ENCODE measurements at places on chromosomes 1 and 21. TPM values are rescaled to one million over a fixed set of nuclear protein-coding genes. Genes with fewer than 3 reads are reported as not detected.

Gene KCNE2
- not detected for total RNA-seq

Gene TTLL10
- total RNA-seq: not detected

Gene WNT3A
- not detected for total RNA-seq

Gene FBLIM1
- 37.4 TPM for total RNA-seq

Gene SPRR2B
- 0.50 TPM for total RNA-seq

Gene AMY2A
- total RNA-seq: not detected

Gene CLCA1
- total RNA-seq: not detected

Gene IPO13
- 32.2 TPM for total RNA-seq

Gene ATAD3C
- total RNA-seq: 1.4 TPM

Gene PGLYRP4
- not detected for total RNA-seq

Gene C1orf185
- not detected for total RNA-seq

Gene ZC3H12A
- total RNA-seq: 24.3 TPM

- no peak for DNase-seq
These were observed 203.0 kb downstream of the GRIK3 start for GRCh38 chr1:36831186-36831810.

- DNase-seq: no peak
These were observed 13.0 kb upstream of the CNIH4 start for GRCh38 chr1:224343679-224344078.

DNA sequence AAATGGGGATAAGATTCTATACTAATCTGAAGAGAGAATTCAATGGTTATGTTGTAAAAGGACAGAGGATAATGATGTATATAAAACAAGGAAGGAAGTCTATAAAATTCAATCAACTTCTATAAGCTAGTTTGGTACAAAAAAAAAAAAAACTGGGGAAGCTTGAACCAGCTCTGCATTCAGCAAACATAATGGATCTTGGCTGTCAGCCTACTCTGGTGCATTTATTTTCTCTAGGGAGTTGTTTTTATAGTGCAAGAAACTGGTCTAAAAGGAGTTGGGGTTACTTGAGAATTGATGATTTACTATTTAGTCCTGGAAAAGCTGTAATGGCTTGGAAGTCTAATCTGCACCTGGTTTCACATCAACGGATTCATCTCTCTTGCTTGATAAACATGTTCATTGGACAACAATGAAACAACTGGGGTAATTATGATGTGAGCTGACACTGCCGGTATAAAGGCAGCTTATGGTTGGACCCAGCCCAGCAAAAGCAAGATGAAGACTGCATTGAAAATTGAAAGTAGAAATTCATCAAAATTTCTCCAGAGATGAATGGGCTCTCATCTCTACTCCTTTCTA lies 199.4 kb upstream of the NRIP1 start:
- no peak for DNase-seq

DNA sequence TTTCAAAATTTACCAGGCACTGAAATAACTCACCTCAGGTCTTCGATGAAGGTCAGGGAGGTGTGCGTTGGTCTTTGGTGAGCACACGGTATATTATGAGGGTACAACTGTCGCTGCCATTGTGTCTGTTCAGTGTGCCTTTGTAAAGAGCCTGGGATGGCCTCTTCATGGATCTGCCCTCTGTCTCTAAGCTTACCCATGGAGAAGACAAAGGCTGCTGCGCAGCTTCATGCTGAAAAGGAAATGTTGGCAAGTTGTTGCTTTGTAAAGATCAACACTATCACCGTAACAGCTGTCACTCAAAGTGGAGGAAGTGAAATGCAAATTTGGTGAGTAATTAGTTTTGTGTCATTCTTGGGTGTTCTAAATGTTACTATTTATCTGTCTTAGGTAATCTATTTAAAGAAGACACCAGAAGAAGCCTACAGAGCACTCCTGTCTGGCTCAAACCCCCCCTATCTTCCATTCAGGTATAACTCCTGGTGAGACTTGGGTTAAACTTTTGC lies 71.6 kb downstream of the CDC14A start:
- DNase-seq: no peak

GRCh38 chr1:230708631-230709580 lies 5.0 kb downstream of the AGT start:
- DNase-seq: no peak

DNA sequence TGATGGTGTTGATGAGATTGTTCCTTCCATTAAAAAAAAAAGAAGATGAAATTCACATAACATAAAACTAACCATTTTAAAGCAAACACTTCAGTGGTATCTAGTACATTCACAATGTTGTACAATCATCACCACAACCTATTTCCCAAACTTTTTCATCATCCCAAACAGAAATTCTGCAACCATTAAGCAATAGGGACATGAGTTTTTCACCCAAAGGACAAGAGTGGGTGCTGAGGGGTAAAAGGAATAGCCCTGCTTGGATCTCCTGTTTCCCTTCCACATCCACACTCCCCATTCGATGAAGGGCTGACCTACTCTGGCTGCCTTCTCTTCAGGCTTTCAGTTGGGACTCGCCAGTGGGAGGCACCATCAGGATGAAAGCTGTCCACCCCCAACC lies 59.3 kb downstream of the SLC9A1 start:
- DNase-seq: no peak

DNA sequence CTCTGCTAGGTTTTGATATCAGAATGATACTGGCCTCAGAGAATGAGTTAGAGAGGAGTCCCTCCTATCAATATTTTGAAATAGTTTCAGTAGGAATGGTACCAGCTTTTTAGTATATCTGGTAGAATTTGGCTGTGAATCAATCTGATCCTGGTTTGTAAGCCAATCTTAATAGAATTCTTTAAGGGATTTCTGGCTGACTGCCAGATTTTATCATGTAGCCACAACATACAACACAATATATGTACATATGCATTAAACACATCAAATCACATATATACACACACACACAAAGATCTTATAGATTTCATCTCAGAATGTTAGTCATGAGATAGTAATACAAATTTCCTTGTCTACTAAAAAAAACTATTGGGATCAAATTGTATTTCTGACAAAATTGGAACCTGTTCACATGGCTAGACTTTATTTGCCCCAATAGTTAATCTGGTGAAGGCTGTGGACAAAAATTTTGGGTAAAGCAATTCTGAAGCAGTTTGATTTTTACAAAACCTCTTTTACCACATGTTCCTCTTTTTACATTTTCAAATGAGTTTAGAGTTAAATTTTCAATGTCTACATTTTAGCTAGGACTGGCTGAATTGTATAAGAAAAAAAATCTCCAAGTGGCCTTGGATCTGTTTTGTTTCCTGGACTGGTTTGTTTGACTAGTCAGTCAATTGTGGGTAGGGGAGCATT lies 151.7 kb downstream of the FASLG start:
- DNase-seq: no peak

- DNase-seq: no peak
These were observed 836 bp upstream of the PRCC start for GRCh38 chr1:156766298-156767100.

- no peak for DNase-seq
These were observed 100.2 kb downstream of the SPATA46 start for GRCh38 chr1:162276493-162276892.

DNA sequence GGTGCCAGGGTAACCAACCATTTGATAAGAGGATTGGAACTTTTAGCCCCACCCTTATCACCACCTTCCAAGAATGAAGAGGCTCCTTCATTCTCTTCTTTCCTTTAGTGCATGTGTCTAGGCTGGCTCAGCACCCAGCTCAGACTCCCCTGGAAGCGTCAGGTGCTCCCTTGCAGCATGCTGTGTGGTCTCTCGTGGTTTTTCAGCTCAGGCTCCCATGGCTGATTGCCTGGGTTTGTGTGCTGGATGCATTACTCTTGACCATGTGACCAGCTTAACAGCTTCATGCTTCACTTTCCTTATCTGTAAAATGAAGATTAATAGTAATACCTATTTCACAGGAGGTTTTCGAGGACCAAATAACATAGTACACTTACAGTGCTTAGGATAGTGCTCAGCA lies 198.4 kb downstream of the HHAT start:
- DNase-seq: no peak

GRCh38 chr1:230199554-230199953 lies 132.5 kb downstream of the GALNT2 start:
- no peak for DNase-seq

- DNase-seq: no peak
These were observed 341.8 kb downstream of the LMX1A start for GRCh38 chr1:165014753-165015152.

GRCh38 chr21:43974791-43975468 lies 37.2 kb upstream of the TRAPPC10 start:
- DNase-seq: no peak

- no peak for DNase-seq
These were observed 162.7 kb downstream of the DNM3 start for GRCh38 chr1:172003766-172004530.

- no peak for DNase-seq
These were observed 1.9 kb downstream of the TTF2 start for GRCh38 chr1:117061986-117062415.

DNA sequence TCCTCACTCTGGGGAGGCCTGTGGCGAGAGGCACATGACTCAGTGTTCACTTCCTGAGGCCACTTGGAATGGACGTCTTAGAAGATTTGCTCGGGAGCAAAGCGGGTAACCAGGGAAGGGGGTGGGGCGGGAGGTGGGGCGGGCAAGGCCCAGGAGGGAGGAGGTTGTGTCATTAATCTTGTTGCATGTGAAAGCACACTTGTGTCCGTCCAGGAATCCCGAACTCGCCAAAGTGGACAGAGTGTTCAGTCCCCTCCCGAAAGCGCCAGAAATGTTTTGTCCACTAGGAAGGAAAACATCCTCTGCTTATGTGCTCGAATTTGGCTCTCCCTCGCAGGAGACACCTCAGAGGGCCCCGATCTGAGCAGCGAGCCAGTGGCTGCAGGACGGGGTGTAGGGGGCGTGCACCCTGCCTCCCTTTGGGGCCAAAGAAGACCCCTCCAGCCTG lies 84.2 kb downstream of the SPSB1 start:
- peak; percentile 29 for DNase-seq

DNA sequence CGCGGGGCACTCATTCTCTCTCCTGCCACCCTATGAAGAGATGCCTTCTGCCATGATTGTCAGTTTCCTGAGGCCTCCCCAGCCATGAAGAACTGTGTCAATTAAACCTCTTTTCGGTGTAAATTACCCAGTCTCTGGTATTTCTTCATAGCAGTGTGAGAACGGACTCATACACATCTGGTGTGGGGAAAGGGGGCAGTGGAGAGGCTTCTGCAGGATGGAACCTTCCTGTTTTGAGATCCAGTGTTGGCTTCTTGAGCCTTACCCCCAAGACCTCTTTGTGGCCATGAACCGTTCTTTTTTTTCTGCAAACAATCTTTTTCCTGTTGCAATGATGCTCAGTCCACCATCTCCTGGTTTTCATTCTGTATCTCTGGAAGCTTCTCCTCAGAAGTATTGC lies 248.4 kb downstream of the PRDM2 start:
- DNase-seq: no peak

DNA sequence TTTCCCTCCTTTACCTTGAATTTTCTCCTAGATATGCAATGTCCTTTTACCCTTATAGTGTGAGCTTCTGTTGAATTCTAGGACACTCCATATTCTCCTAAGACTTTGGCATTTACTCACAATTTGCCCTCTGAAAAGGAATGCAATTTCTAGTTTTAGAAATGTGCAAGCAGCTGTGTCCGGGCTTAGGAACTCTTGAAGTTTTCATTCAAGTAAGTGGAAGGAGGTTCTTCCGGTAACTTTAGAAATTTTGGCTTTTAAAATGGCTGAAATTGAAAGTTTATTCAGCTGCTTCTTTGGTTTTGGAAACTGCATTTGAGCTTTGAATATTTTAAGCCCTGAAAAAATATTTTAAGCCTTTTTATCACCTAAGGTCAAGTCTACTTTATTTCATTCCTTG lies 56.3 kb downstream of the DPH5 start:
- DNase-seq: no peak

- DNase-seq: no peak
These were observed 176.6 kb downstream of the GRIK3 start for GRCh38 chr1:36857754-36858153.

GRCh38 chr1:27179379-27179778 lies 24.5 kb upstream of the SLC9A1 start:
- no peak for DNase-seq

GRCh38 chr1:30911059-30911954 lies 2.7 kb upstream of the SDC3 start:
- DNase-seq: peak; percentile 91

DNA sequence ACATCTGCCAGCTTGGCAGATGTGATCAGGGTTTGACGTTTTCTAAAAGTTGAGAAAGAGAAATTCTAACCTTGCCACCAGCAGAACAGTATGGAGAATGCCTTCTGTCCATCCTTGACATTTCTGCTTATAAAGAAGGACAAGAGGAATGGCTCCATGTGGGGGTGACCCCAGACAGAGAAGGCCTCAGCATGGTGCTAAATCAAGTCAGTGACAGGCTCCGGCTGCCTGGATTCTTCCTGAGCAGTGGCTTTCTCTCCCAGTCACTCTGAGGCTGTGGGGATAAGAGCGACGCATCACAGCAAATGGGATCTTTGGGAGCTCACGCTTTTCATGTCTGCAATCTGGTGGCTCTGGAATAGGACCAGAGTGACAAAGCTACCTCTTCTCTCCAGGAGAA lies 640.2 kb upstream of the CAMK1G start:
- DNase-seq: no peak

GRCh38 chr1:155006601-155007101 lies 4.0 kb downstream of the ZBTB7B start:
- no peak for DNase-seq

Data from adrenal gland (tissue), 19 donors.